ENCODE measurements at places on chromosomes 11 and 22. TPM values are rescaled to one million over a fixed set of nuclear protein-coding genes. Genes with fewer than 3 reads are reported as not detected.
A peak's percentile ranks its signal among the peaks of the same experiment; 100 is the strongest.

MS4A3 gene
- not detected for total RNA-seq

- peak; percentile 23 for DNase-seq
Measured at GRCh38 chr22:38572065-38572464, 2.1 kb upstream of the DMC1 start.

DNA sequence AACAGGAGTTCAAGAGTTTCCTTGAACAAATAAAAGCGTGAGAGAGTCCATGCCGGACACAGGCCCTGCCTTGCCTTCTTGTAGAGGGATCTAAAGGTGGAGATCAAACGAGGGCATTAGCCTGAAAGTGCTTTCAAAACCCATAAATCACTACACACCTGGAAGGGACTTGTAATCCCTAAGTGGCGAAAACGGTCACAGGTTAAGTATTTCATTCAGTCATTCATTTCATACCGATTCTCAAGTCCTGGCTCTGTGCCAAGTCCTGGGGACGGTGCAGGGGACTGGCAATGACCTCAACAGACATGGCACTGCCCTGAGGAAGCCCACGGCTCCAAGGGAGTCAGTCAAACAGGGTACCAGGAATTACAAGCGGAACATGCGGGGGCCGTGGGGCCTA lies 26.6 kb downstream of the ELFN2 start:
- DNase-seq, result no peak

GRCh38 chr11:16313846-16314245 lies 42.5 kb downstream of the SOX6 start:
- no peak for DNase-seq

- no peak for DNase-seq
Measured at GRCh38 chr11:1447845-1448825, 38.4 kb downstream of the MOB2 start.

OR52E8 gene
- total RNA-seq, result 0.25 TPM

GRCh38 chr22:20952544-20953341 lies 14.3 kb upstream of the AIFM3 start:
- DNase-seq, result no peak

ZNF280A gene
- total RNA-seq, result not detected

DNA sequence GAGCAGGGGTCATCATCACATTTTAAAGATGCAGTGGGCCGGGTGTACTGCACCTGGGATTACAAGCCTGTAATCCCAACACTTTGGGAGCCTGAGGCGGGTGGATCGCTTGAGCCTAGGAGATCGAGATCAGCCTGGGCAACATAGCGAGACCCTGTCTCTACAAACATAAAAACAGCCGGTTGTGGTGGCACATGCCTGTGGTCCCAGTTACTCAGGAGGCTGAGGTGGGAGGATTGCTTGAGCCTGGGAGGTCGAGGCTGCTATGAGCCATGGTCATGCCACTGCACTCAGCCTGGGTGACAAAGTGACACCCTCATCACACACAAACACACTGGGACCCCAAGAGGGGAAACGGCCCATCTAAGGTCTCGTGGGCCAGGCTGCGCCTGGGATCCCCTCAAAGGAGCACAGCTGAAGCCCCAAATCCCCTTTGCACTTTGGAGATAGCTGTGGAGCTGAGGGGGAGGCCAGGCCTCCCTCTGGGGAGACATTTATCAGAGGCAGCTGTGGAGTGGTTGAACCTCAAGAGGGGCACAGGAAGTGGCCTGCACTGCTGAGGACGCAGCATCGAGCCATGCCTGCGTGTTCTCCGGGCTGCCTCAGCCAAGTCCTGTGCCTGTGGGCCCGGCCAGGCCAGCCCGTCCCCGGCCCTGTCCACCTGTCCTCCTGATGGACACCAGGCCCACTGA lies 27.5 kb downstream of the OSBPL5 start:
- DNase-seq, result peak; percentile 69

DNA sequence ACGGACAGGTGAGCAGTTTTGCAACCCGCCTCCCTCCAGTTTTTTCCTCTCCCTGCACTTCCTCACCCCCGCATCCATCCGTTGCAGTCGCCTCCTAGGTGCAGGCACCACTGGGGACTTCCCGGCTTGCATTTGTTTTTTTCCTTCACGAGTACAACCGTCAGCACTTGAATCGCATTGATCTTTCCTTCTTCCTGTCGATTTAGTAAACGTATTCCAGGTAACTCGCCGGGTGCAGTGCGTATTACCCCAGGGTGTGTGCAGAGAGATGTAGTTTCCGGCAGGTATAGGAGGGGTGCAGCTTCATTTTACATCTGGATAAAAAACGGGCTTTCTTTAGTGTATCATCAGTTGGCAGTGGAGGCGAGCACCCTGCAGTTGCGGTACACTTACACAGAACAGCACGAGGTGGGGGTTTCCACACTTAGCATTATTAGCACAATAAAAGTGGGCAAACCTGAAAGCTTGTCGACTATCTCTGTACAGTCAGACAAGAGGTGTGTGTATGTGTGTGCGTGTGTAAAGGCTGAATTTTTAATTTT lies at the start of gene SORL1-AS1:
Gene SORL1-AS1 (minus strand): TSS at position 359 of the 542 bp plus-strand sequence.
- DNase-seq, result no peak

APOBEC3F gene
- total RNA-seq, result 16.3 TPM

DNA sequence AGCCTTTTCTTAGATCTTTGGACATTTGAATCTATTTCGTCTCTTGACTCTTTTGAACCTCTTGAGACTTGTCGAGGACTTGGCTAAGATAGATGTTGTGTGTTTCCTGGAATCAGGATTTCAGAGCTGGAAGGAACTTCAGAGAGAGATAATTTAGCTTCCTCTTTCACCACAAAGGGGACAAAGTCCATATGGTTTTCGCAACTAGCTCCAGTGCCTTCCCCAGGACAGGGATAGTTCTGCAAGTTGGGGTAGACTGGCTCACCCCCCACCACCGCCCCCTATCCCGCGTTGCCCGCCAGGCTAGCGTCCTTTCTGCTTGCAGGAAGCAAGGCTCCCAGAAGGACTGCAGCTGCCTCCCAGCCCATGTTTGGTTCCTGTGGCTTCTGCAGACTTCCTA lies 75.7 kb upstream of the MYO18B start:
- DNase-seq, result peak; percentile 40

GRCh38 chr11:71130106-71130505 lies 122.3 kb downstream of the SHANK2 start:
- DNase-seq, result no peak

DNA sequence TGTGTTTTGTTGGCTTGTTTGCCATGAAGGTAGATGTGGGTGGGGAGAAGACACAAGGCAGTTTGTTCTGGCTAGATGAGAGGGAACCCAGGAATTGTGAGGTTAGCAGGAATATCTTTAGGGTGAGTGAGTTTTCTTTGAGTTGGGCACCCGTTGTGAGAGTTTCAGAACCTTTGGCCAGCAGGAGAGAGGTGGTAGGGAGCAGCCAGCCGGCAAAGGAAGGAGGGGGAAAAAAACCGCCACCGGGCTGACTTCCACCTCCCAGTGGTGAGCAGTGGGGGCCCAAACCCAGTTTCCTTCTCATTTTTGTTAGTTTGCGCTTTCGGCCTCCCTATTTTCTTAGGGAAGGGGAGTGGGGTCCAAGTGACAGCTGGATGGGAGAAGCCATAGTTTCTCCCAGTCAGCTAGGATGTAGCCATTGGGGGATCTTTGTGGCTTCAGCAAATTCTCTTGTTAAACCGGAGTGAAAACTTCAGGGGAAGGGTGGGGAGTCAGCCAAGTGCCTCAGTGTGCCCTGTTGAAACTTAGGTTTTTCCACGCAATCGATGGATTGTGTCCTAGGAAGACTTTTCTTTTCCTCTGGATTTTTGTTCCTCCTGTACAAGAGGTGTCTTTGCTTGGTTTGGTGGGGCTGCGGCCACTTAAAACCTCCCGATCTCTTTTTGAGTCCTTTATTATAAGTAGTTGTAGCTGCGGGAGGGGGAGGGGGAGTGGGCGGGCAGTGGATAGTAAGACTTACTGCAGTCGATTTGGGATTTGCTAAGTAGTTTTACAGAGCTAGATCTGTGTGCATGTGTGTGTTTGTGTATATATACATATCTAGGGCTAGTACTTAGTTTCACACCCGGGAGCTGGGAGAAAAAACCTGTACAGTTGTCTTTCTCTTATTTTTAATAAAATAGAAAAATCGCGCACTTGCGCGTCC lies 1.1 kb upstream of the GCAT start:
- DNase-seq, result peak; percentile 60

DNA sequence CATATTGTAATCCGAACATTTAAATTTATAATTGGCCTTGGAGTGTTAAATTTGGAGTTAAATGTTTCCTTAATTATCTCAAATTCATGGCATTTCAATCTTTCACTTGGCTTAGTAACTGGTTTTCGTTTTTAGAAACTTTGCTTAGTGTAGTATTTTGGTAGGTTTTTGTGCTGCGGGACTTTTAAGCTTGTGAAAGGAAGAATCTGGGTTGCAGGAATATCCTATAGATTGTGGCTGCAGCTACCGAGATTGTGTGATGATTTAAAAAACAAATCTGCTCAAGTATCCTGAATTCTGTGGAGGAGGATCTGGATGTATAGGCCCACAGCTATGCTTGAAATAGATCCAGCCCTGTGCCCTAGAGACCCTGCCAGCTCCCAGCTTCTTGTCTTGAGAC lies 27.1 kb downstream of the OSBP2 start:
- DNase-seq, result no peak
